ENCODE measurements at places on chromosomes 2 and 18.

GRCh38 chr18:36066001-36066400, 1.4 kb downstream of the RPRD1A start:
- DNase-seq, result no peak

DNA sequence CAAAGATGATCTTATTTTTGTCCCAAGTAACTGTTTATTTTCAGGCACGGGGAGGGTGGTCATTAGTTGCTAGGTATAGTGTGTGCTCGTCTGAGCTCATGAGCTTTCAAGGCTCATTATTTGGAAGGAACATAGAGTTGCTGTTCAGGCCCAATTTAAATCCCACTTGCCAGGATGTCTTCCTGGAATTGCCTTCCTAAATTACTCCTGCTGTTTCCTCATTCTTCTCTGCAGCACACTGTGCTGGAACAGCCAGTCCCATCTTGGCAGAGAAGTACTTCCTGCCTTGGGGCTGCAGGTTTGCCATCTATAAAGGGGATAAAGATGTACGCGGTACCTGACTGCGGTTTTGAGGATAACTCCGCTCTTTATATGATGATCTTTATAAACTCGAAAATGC, 37.3 kb downstream of the GREB1 start:
- no peak for DNase-seq

GRCh38 chr2:45822272-45822630, 170.8 kb downstream of the PRKCE start:
- DNase-seq, result no peak

DNA sequence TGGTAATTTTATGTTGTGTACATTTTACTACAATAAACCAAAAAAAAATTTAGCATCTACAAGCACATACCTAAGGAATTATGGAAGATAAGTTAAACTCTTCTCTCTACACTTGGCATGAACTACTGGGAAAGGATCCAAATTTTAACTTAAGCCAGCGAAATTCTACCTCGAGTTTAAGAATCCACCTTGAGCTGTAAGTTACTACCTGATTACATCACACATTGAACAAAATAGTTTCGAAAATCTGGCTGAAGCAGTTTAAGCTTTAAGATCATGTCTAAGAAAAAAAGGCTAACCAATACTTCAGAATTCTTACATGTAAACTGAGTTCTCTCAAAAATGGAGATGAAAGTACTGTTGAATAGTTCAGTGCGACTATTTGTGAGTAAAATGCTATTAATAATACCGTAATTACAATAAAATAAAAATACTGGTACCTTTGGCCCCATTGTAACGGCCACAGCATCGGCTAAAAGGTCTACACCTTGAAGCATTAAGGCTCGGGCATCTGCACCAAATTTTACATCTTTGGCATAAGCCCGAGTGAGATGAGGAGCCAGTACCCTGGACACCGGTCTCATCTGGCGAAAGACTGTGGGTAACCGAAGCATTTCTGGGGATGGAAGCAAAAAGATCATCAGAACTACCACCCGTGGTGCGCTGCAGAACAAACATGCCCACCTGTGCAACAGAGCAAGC, 1.3 kb downstream of the HSPD1 start:
- no peak for DNase-seq

DNA sequence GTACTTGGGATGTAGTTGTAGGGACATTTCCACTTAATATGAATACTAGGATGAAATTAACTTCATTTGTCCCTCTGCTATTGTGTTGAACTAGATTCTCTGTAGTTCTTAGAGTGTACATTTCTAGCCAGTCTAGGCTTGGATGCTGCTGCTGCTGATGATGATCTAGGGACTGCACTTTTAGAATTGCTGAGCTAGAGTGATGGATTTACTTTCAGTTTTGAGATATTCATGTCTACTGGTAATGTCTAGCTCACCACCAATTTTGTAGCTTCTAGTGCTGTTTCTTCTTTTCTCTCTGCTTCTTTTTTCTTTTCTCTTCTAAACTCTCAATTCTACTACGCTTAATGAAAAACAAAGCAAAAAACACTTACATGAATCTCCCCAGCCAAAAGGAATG, 49.4 kb downstream of the MRPS9 start:
- DNase-seq, result no peak

DNA sequence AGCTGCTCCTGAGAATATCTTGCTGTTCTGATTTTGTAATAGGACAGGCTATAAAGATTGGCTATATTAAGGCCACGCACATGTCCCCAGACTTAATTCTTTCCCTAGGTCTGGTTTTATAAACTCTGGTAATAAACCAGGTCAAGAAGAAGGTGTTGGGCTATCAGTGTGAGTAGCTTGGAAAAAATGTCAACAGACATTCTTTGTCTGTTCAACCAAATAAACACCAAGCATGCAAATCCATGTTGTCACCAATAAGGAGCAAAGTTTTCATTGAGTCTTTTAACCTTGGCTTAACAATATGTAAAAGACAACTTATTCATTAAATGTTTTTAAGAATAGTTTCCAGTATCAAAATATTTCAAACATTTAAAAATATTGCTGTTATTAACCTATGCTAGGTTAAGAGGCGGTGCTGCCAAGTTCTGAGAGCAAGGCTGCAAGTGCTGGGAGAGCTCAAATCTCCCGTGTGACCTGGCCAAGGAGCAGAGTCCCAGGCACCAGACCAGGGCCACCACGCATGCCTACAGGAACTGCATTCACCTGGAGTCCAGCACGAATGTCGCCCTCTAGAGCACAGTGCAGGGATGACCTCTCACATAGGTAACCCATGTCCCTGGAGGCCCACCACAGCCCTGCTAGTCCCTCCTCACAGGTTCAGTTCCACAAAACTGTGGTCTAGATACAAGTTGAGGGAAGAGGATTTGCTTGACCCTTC, 120.5 kb upstream of the POU3F3 start:
- peak; percentile 79 for DNase-seq

DNA sequence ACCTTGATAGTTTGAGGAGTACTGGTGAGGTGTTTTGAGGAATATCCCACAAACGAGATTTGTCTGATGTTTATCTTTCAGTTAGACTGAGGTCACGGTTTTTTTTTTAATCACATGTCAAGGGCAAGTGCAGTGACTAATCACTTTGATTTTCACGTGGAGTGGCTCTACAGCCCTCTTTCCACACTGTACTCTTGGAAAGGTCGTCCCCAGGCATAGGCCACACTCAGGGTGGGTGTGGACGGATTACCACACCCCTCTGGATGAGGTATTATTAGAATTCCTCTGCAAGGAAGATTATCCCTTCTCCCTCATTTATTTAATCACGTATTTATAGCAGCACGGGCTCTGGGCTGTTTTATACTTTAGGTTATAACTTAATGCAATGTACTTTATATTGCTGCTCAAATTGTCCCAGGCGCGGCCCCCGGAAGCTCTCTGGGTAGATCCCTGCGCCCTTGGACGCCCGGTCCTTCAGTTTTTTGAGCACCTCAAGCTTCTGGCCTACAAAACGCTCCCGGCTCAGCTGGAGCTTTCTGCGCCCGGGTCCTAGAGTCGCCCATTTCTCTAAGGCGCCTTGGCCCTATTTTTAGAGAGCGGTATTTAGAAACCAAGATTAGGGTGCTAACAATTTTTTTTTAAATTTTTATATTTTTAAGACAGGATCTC, 515 bp upstream of the PLEKHB2 start:
- no peak for DNase-seq

GRCh38 chr2:2714408-2714807, 383.3 kb upstream of the MYT1L start:
- no peak for DNase-seq

GRCh38 chr2:163711699-163712098, 24.1 kb downstream of the FIGN start:
- no peak for DNase-seq

DNA sequence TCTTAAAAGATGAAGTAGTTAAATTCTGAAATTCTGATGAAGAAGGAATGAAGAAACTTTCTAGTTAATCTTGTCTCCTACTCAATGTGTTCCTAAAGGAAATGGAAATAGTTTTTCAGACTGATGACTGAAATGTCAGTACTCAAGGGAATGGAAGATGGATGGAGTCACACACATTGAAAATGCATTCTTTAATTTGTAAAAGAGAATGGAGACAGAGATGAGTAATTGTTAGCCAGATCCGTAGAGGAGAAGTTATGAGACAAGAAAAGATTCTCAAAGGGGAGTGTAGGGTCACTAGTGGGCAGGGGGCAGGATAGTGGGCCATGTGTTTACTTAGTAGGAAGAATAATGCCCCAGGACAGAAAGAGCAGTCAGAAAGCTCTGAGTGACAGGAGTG, 13.3 kb downstream of the ZSWIM2 start:
- DNase-seq, result no peak

DNA sequence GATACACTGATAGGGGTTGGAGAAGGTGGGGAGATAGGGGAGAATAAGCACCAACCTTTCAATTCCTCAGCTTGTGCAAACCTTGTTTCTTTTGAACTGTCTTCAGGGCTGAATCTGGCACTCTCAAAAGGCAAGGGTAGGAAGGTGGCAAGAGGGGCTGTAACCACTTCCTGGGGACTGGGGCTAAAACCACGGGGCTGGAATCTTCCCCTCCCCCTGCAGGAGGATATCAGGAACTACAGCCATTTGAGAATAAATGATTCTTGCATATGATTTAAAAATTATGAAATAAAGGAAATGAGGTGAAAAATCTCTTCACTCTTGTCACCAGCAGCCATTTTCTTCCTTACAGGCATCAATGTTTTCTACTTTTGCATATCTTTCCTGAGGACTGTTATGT, 50.8 kb downstream of the ATOH8 start:
- no peak for DNase-seq

- DNase-seq, result no peak
Measured at GRCh38 chr2:109135359-109136197, 6.6 kb downstream of the SH3RF3 start.

- peak; percentile 53 for DNase-seq
Measured at GRCh38 chr2:43224571-43225092, 1.8 kb downstream of the ZFP36L2 start.

DNA sequence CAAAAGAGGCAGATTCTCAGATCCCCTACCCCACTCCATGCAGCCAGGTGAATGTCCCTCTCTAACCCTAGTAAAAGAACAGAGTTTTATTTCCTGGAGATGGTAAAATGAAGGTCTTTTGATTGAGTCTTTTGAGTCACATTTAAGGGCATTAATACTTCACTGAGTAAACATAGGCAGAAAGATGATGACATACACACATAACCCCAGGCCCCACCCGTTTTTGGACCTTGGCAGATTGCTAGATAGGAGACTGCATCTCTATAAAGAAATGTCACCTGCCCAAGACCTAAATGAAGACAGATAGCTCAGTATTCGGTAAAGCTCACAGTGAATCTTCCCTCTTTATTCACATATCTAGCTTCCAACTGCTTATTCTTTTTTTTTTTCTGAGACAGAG, 28.3 kb upstream of the PEX13 start:
- no peak for DNase-seq

GRCh38 chr2:64013053-64013452, 6.2 kb downstream of the VPS54 start:
- DNase-seq, result no peak

GRCh38 chr18:58009166-58009565, 34.9 kb upstream of the NEDD4L start:
- DNase-seq, result no peak

DNA sequence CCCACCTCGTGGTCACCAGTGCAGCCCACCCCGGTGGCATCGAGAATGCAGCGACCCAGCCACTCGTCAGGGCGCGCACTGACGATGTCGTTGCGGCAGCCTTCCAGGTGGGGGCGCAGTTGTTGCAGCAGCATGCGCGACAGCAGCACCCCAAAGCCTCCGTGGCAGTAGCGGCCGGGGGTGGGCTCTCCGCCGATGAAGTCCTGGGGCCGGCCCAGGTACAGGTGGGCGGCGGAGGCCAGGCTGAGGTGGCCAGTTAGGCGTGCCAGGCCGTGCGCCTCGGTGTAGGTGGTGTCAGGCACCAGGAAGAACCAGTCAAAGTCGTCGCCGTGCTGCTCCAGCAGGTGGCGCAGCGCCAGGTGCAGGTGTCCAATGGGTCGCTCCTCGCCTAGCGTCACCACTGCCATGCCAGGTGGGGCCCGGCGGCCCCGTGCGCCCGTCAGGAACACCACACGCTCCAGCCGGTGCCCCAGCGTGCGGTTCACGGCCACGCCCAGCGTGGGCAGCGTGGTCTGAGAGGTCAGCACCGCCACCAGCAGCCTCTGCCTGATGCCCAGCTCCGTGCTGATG, 1.9 kb downstream of the CHPF start:
- peak; percentile 94 for DNase-seq

DNA sequence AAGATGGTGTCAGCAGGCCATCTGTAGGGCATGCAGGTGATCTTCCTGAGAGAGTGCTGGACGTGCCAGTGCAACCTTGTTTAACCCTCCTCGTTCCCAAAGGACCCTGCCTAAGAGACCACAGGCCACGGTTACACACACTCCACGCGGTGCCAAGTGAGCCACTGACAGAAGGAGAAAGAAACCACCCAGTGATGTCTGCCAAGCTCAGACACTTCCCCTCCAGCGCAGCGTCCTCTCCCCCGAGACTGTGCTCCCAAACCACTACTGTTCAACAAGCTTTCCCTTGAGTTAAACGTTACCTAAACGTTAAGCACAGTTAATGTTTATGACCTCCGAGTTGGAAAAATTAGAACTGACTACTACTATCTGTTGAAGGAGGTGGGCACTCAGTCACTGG, 119.1 kb upstream of the NCK2 start:
- DNase-seq, result no peak

GRCh38 chr2:43011158-43011491, 215.3 kb downstream of the ZFP36L2 start:
- DNase-seq, result no peak

- DNase-seq, result no peak
Measured at GRCh38 chr2:188529710-188530109, 238.0 kb downstream of the GULP1 start.

GRCh38 chr18:45540125-45540524, 75.2 kb upstream of the SLC14A2 start:
- DNase-seq, result peak; percentile 38

GRCh38 chr2:71455741-71456569, 2.6 kb downstream of the DYSF start:
- DNase-seq, result peak; percentile 55

GRCh38 chr2:229287823-229288222, 16.7 kb upstream of the PID1 start:
- DNase-seq, result no peak

DNA sequence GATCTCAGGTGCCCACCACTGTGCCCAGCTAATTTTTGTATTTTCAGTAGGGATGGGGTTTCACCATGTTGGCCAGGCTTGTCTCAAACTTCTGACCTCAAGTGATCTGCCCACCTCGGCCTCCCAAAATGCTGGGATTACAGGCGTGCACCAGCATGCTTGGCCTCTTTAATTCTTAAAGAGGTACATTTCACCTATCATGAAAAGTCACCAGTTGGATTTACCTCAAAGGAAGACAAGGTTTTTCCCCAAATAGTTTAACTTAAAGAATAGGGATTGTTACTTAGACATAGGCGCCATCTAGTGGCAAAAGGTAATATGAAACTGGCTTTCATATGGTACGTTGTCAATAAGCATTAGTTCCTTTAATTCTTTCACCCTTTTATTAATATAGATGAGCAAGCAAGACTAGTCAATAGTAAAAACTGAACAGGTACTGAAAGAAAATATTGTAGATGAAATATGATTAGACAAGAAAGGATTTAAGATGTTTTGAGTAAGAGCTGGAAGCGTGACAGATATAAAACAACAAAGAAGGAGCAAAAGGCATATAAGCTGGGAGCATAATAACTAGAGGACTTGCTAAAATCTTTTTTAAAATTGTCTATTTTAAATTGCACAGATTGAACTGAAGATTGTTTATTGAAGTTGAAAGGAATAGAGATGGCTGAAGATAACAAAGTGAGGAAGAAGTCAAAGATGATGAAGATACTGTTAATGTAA, 35.0 kb upstream of the PSMD14 start:
- no peak for DNase-seq

Measured in WTC11 (cell line).